ENCODE measurements at places on chromosomes 2 and 18. TPM values are rescaled to one million over a fixed set of nuclear protein-coding genes. Genes with fewer than 3 reads are reported as not detected.

Gene VWA3B
- total RNA-seq, result not detected

Gene FLACC1
- 1.2 TPM for total RNA-seq

Gene CTAGE1
- not detected for total RNA-seq

Gene SERTAD2
- 3.7 TPM for total RNA-seq

Gene CXCR1
- not detected for total RNA-seq

Gene TXNDC9
- total RNA-seq, result 41.6 TPM

Gene SEC11C
- 8.7 TPM for total RNA-seq

Gene SIX2
- 0.47 TPM for total RNA-seq

Gene UGT1A4
- not detected for total RNA-seq

Gene INPP5D
- total RNA-seq, result 0.83 TPM

Gene FKBP1B
- 21.6 TPM for total RNA-seq

Gene HMSD
- total RNA-seq, result not detected

Gene DUSP19
- total RNA-seq, result 3.4 TPM

Gene RESP18
- total RNA-seq, result not detected
